ENCODE measurements at places on chromosomes 12 and 14.
A peak's percentile ranks its signal among the peaks of the same experiment; 100 is the strongest.

- DNase-seq, result peak; percentile 38
Observed at GRCh38 chr12:122022393-122023338, 982 bp downstream of the BCL7A start.

DNA sequence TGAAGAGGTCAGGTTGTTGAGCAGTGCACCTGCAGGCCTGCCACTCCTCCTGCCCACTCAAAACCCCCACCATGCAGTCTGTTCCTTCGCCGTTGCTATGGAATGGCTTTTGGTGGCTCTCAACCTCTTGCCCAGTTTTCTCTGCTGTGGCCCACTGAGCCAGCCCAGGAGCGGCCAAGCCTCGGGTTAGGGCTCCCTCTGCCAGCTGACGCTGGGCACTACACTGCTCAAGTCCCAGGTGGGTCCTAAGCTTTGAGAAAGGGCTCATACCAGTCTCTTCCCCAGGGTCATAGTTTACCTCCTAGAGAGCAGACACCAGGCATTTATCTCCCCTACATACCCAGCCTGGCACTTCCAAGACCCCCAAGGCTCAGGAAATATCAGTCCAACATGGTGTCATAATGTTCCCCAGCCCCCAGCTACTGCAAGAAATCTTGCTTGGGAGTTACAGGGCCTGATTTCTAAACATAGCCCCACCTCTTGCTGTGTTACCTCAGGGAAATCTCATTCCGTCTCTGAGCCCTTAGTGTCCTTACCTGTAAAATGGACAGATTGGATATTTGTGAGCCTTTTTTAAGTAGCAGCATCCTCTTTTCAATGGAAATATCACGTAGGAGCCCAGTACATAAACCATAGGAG is 59.4 kb downstream of the TSPAN11 start:
- peak; percentile 73 for DNase-seq

DNA sequence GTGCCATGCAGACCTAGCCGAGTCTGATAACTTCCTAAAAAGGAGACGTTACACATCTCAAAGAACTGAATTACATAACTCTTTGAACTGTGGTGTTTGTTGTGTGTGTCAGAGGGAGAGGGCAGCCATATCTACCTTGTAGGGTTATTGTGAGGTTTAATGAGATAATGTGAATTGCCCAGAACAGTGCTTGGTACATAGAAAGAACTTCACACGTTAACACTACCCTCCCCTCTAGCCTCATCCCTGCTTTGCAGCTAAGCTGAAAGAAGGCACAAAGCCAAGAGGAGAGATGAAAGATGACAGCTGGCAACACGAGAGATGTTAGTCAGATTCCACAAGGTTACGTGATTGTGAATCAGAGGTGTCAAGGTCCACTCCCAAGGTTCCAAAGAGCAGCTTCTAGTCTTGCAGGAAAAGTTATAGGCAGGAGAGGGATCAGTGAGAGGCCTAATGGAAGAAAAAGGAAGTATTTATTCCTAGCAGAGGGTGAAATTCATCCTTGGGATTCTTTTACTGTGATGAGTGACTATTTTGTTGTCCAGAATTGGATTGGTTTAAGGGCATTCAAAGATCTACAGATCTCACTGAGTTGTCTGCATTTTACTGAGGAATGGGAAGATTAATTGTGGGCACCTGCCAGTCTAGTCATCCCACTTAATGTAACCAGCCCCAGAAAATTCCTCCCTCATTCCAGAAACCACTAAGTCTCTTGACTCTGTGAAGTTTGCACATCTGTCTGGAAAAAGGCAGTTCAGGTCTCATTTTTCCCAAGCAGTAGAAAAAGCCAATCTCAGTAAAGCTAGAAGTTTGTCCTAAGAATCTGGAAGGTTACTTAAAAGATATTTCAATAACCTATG is 25.9 kb upstream of the WNK1 start:
- DNase-seq, result no peak

- no peak for DNase-seq
Observed at GRCh38 chr12:124675881-124676713, 108.7 kb upstream of the NCOR2 start.

- no peak for DNase-seq
Observed at GRCh38 chr12:127416796-127417195, 850.2 kb upstream of the TMEM132C start.

GRCh38 chr12:128790653-128791373 is 32.9 kb downstream of the SLC15A4 start:
- DNase-seq, result no peak

- no peak for DNase-seq
Observed at GRCh38 chr12:84813780-84814663, 98.6 kb downstream of the SLC6A15 start.

- DNase-seq, result no peak
Observed at GRCh38 chr12:95594136-95594535, 42.9 kb upstream of the USP44 start.

DNA sequence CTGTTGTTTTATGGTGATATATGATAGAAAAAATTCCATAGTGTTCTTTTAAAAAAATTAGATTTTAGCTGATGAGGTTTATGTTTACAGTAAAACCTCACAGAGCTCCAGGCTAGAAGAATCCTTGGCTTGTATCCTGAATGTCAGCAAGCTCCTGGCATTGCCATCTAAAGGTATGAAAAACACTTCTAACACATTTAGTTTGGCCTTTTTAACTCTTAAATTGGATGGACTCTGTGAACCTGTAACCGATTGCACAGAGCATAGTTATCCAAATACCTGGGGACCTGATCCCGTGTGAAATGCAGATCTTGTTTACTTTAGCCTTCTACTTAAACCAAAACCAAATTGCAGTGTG is 241.1 kb upstream of the DCN start:
- no peak for DNase-seq

DNA sequence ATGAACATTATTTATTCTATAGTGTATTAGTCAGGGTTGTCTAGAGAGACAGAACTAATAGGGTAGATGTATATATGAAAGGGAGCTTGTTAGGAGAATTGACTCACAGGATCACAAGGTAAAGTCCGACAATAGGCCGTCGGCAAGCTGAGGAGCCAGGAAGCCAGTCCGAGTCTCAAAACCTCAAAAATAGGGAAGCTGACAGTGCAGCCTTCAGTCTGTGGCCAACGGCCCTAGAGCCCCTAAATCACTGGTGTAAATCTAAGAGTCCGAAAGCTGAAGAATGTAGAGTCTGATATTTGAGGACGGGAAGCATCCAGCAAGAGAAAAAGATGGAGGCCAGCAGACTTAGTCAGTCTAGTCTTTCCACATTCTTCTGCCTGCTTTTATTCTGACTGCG is 912.2 kb downstream of the FLRT2 start:
- DNase-seq, result no peak

DNA sequence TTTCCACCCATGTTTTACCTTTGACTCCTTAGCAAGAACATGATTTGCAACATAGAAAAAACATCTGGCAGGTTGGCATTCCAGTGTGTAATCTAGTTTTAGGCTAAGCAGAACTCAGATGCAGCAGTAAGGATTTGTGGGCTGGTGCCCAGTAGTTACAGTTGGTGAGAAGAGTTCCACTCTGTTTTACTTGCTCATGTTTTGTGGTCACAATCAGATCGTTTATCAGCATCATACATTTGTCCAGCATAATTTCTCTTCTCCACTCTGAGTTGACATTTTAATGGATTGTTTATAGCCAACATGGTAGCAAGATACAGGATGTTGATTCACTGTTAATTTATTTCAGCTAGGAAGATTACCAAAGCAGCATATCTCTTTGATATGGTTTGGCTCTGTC is 120.0 kb downstream of the PDE6H start:
- DNase-seq, result no peak

GRCh38 chr12:109687250-109687649 is 26.4 kb upstream of the FAM222A start:
- no peak for DNase-seq

DNA sequence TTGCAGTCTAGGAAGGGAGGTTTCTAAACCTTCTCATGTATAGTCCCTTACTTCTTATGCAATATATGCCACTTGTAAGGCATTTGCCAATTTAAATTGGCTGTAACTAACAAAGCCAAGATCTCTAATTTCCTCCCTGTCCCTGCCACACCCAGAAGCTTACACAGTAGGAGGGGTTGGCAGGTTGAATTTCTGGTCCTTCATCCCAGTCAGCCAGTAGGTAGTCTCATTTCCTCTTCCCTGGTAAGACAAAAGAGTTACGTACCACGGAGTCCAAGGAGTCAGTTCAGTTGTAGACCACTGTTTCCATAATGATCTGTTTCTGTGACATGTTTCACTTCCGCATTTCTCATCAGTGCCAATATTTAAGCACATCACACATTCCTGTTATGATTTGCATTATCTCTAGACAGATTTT is 47.0 kb upstream of the PLBD1 start:
- DNase-seq, result no peak

DNA sequence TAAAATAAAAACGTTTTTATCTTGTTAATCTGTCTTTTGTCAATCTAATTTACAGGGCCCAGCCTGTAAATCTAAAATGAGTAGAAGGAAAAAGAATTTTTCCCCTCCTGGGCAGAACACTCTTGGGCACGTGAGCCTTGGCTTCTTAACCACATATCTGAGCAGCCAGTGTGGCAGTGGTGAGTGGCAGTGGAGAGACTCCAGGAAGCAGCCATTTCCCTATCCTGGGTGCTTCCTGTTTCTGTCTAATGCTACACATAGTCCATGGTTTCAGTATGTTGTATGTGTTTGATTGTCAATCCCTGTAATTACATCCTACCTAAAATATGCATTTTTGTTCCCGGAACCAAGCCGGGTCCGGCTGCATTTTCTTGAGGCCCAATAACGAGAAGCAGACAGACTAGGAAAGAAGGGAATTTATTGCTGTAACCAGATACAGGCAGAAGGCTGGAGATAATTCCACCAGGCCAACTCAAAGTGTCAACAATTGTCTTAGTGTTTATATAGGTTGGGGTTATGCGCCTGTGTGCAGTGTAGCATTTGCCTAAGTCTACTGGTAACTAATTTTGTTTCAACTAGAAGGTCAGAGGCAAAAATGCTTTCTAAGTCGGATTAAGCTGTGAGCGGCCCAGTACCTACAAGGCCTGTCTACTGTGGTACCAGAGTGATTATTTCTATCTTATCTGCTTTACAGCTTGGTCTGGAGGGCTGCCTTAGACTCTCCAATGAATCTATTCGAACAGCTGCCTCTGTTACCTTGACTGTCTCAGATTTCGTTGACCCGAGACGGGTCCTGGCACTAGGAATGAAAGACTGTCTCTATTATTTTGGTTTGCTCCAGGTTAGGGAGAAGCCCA is 82.4 kb upstream of the RESF1 start:
- no peak for DNase-seq

- DNase-seq, result peak; percentile 32
Observed at GRCh38 chr12:86551146-86551571, 295.0 kb upstream of the MGAT4C start.

DNA sequence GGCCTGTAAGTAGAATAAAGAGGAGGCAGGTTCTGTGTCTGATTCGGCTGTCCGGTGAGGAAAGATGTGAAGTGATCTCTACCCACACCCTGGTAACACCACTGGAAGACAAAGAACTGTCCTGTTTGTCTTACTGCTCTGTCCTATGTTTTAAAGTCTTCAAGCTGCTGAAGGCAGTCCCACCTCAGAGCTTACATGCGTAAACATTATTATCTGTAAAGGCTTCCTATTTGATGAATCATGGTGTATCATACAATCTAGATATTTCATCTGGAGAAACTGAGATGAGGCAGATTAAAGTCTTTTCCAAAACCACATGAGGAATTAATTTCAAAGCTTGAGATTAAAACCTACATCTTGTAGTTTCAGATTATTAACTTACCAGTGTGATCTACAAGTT is 427.6 kb downstream of the ZFP36L1 start:
- DNase-seq, result no peak

- DNase-seq, result no peak
Observed at GRCh38 chr14:92756446-92756845, 8.0 kb upstream of the LGMN start.

GRCh38 chr14:57352396-57353170 is 37.8 kb upstream of the NAA30 start:
- no peak for DNase-seq

DNA sequence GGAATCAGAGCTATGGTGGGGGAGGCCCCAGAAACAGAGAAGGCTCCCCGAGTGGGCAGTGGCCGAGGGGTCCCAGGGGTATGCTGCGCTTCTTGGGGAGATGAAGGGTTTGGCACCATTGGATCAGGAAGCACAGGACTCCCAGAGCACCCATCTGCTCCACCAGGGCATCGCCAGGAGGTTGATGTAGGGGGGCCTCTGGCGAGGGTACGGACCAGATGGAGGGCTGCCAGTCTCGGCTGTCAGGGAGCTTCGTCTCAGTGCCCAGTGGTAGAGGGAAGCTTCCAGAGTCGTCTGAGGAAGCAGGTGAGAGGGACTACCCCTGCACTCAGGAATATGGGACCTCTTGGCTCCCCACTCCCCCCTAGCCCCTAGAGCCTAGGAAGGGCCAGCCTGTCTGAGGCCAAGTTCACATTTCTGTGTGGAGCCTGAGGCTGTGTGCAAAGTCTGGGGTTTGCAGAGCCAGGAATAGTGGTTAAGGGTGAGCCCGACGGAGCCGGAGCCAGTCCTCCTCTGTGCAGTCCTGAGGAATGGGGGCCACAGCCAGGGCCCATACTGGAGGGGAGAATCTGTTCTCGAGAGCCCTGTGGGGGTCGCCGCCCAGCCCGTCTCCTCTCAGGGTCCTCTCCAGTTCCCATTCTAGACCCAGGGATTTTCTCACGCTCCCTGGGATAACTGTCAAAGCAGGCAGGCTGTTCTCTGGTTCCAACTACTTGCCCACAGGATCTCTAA is 10.2 kb downstream of the SLC48A1 start:
- DNase-seq, result no peak

DNA sequence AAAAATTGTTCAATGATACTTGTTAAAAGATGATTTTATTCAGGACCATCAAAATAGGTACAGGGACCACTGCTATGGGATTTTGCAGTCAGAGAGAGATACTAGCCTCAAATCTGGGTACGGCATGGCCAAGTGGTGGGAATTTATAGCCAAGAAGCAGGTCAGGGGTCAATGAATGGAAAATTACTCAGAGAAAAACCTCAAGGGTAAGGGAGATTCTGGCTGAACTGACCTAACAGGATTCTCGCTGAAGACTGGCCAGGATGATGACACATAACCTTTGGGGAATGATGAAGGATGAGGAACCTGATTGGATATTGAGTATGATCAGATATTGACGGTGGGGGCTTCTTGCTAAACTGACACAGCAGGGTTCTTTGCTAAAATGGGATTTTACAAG is 32.7 kb downstream of the DEPDC4 start:
- no peak for DNase-seq

- DNase-seq, result no peak
Observed at GRCh38 chr14:99758121-99758821, 34.9 kb upstream of the EML1 start.

GRCh38 chr12:119673634-119674033 is 5.7 kb downstream of the PRKAB1 start:
- no peak for DNase-seq

GRCh38 chr14:35689000-35689460 is 120.1 kb downstream of the RALGAPA1 start:
- no peak for DNase-seq
